ENCODE measurements at places on chromosomes 5 and 9.

GRCh38 chr5:99285606-99286005 lies 356.8 kb upstream of the CHD1 start:
- no peak for DNase-seq

- DNase-seq: no peak
Observed at GRCh38 chr9:125332527-125332926, 70.9 kb downstream of the GAPVD1 start.

DNA sequence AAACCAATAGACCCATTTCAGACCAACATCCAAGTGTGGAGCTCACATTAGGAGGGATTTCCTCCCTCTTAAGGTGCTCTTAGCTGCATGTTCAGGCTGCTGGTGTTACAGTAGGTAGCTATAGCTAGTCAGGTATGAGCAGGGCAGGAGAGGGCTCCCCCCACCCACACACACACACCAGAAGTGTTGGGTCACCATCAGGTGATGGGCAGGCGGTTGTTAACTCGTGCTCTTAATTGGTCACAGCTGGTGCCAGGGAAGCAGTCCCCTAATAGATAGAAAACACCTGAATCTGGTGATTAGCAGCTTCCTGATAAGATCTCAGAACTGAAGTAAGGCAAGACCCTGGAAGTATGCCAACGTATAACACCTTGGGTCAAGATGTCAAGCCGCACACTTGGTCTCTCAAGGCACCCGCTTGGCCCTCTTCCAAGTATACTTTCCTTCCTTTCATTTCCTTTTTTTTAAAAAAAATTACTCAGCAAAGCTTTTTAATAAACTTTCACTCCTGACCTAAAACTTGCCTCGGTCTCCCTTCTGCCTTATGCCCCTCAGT lies 532.4 kb downstream of the DNAH5 start:
- no peak for DNase-seq

GRCh38 chr5:44546286-44546685 lies 157.1 kb upstream of the FGF10 start:
- DNase-seq: no peak

GRCh38 chr9:85404911-85405565 lies 336.7 kb downstream of the AGTPBP1 start:
- DNase-seq: no peak

DNA sequence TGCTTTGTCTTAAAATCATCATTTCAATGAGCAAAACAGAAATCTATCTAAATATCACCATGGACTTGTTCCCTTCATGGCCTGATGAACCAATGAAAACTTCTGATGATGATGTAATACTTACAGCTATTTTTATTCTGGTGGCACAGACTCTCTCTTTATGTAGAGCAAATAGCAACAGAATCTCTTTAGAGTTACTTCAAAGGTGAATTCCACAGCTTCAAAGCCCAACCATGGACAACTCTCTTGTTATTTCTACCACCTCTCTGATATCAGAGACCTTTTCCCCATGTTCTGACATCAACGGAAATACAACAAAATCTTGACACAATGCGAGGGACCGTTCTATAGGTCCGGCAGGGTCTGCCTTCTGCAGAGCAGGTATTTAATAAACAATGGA lies 70.1 kb downstream of the RETREG1 start:
- no peak for DNase-seq

- DNase-seq: no peak
Observed at GRCh38 chr5:133653760-133654049, 41.4 kb upstream of the FSTL4 start.

GRCh38 chr5:177496727-177497291 lies 595 bp downstream of the PDLIM7 start:
- no peak for DNase-seq

DNA sequence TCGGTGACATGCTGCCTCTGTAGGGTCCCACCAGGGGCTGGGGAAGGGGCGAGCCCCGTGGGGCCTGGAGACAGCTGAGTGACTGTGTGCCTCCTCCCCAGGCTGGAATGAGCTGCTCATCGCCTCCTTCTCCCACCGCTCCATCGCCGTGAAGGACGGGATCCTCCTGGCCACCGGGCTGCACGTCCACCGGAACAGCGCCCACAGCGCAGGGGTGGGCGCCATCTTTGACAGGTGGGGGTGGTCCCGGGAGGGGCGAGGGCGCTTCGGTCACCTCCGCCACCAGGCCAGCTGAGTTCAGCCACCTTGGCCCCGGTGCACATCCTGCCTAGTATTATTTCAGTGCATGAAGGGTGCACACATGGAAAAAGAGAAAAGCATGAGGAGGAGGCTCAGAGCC lies 102.8 kb downstream of the RXRA start:
- no peak for DNase-seq

DNA sequence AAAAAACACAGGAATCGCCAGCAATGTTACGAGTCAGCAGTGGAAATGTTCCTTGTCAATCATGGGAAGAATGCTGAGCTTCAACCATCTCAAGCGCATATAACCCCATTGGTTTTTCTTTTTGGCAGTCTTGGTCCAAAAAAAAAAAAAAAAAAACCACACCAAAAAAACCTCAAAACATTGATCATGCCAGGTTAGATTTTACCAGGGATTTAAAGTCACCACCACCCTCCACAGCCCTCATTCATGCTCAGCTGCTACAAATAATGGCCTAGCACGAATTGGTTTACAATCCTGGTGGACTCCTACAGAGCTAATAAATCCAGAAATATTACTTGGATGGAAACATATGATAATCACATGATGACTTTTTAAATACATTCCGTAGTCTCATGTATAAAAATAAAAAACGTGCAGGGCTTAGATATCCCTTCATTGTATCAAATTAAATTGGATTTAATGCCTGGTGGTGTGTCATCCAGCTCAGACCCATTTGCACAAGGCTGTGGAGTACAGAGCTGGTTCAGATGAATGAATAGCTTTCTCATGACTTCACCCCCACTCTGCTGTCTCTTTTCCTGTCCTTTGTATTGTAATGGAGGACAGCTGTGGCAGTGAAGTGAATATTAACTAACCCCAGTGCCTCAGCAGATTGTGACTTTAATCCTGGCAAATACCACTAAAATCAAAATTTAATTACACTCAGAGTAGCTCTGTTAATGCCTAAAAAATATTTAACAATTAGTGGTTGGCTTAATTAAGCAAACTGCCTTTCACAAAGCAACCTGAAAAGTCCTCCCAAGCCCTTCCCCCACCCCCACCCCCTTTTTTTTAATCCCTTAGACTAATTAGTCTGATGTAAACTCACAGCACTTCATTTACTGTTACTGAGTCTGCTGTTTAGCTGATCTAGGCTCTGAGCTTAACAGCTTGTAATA lies 626.5 kb upstream of the ZNF608 start:
- no peak for DNase-seq

- no peak for DNase-seq
Observed at GRCh38 chr9:130212543-130213297, 40.5 kb downstream of the NCS1 start.

DNA sequence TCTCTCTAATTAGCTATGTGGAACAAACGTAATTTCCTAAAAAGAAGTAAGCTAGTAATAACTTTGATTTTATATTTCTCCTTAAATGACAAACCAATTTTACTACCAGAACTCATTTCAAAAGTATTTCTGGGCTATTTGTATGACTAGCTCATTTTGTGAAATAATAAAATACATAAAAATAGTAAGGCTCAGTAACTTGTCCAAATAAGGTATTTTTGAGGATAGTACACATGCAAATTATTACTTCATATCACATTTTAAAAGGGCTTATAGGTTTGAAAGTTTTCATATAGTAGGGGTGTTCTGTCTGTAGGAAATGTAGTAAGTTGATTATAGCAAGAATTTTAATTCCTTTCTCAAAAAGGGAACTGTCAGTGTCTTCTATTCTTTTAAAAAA lies 26.5 kb downstream of the C9orf85 start:
- DNase-seq: no peak

DNA sequence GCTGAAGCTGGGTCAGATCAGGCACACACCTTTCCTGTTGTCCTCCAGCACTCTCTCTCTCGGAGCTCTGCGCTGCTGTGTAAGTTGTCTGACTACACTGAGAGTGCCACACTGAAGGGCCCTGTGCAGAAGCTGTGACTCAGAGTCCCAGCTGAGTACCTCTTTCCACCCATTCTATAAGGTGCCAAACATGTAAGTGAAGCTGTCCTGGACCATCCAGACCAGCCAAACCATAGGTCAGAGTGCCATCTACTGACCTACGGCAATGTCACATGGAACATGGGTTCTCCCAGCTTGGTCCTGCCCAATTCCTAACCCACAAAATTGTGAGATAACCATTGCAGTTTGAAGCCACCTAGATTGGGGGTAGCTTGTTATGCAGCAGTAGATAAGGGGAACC lies 68.2 kb downstream of the ADCY2 start:
- no peak for DNase-seq

- no peak for DNase-seq
Observed at GRCh38 chr5:59648949-59649921, 244.3 kb downstream of the PDE4D start.

DNA sequence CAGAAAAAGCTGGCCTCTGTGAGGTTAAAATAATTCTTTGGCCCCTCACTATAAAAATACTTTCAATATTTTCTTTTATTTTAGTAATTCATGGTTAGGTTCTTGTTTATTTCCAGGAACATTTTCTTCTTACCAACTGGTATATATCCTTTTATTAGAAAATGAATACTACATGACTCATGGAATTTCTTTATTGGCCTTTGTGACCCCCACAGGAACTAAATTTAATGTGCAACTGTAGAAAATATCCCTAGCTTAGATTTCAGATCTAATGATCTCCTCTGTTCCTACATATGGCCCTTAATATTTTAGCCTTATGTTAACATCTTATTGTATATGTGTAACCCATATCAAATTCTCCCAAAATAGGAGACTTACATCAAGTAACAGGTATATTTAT lies 429.9 kb downstream of the NR2F1-AS1 start:
- no peak for DNase-seq

GRCh38 chr5:43482490-43483297 lies 971 bp downstream of the TMEM267 start:
- peak; percentile 35 for DNase-seq

GRCh38 chr5:57190593-57190992 lies 16.7 kb downstream of the GPBP1 start:
- no peak for DNase-seq

GRCh38 chr5:57368010-57368409 lies 114.6 kb downstream of the ACTBL2 start:
- DNase-seq: no peak

GRCh38 chr5:149911031-149911430 lies 33.6 kb downstream of the PDE6A start:
- DNase-seq: no peak

DNA sequence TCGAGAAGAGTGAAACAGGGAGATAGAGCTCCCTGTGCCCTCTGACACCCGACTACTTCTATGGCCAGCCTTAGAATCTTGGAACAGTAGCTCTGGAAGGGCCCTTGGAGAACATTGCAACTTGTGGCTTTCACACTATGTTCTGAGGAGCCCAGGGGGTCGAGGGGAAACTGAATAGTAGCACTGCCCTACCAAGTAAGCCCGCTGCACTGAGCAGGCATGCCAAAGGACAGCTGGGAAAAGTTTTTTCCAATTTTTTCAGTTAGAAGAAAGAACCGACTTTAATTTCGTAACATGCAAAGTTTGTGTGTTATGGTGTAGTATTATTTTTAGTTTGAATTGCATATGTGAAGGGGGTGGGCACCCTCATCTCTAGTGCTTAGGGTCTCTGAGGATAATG lies 10.9 kb downstream of the SMIM3 start:
- no peak for DNase-seq

DNA sequence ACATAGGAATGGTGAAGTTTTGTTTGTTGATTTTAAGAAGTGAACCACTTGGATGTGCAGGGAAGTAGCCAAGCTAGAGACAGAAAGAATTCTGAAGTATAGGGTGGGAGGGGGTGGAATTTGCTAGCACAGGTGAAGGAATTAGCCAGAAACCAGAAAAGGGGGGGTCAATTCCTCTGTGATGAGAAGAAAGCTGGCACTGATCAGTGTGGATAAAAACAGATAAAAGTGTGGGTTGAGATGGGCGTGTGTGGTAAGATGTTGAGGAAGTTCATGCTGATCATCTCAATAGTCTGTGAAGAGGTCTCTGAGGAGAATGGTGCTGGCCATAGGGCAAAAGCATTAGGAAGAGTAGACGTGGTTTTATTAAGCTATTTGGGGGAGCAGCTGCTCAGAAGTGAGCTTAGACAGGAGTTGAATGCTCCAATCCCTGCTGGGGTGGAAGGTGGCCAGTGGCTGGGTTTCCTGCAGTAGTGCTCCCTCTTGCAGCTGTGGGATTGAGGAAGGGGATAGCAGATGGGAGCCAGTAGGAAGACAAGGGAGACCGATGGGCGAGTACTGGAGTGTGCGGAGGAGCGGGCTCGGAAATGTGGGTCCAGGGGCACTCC lies 88.7 kb upstream of the ELL2 start:
- no peak for DNase-seq

- DNase-seq: peak; percentile 50
Observed at GRCh38 chr9:82606492-82607382, 456.2 kb downstream of the RASEF start.

DNA sequence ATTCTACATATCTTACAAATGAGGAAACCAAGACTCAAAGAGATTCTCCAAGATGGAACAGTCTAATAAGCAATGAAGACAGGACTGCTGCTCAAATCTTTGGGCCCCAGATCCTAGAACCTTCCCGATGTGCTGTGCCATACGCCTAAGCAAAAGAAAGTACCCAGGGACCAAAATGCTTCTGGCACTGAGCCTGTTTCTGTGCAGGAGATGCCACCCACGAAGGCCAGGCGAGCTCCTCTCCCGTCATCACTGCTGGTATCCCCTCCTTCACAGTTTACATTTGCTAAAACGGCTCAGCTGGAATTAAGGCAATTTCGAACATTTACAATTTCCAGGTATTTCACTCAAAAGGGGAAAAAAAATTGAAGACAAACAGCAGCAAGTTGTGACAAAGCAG lies 277.5 kb downstream of the DENND1A start:
- no peak for DNase-seq

- no peak for DNase-seq
Observed at GRCh38 chr5:33415811-33416354, 24.9 kb upstream of the TARS1 start.

- DNase-seq: no peak
Observed at GRCh38 chr5:149748471-149749094, 18.5 kb downstream of the PPARGC1B start.

DNA sequence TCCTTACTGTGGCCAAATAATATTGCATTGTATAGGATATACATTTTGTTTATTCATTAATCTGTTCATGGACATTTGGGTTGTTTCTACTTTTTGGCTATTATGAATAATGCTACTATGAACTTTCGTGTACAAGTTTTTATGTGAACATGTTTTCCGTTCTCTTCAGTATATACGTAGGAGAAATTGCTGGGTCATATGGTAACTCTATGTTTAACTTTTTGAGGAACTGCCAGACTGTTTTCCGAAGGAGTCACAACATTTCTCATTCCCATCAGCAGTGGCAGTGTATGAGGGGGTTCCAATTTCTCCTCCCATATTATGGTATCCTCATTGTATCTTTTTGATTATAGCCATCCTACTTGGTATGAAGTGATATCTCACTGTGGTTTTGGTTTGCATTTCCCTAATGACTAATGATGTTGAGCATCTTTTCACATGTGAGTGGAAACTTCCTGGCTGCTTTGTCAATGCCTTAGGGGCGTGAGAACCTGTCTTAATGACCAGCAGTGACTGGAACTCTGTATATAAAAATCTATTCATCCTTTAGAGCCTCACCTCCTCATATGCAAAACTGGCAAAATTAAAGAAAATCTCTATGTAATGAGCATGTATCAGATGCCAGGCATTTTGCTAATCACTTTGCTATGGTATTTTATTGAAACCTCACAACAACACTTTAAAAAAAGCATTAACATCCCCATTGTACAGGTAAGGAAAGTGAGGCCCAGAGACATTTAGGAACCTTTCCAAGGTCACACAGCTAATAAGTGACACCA lies 47.8 kb upstream of the TGFBR1 start:
- no peak for DNase-seq

GRCh38 chr9:70747261-70747718 lies 332.8 kb upstream of the KLF9 start:
- DNase-seq: no peak
